ENCODE measurements at places on chromosomes 13 and 19.

DNA sequence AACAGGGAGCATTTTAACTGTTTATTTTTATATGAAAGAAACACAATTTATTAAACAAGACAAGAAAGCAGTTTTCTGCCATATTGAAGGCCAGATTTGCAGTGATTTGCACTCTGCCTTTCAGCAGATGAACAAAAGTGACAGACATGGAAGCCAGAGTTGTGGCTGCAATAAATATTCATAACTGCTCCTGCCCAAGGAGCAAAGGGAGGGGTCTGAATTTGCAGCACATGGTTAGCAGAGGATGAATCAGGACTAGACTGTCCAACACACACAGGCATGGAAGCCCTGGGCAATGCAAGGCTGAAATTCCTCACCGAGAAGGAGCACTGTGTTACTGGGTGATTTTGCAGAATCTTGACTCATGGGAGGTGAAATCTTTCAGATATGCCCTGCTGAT lies 418.2 kb downstream of the DCT start:
- no peak for DNase-seq

DNA sequence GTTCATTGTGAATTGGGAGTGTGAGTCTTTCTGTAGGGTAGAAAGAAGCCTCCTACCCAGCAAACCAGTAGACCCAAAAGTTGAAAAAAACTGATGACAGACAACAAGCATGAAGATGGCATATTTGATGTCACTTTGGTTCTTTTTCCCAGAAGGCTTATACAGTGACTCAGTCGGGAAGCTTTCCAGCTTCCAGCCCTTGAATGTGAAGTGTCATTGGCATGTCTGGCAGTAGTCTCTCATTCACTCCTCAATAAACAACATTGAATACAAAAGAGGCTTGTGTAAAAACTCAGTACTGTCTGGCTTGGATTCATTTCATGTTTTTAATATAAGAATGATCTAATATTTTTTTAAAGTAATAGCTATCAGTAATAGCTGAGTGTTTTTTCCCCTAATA lies 68.7 kb downstream of the IPO5 start:
- no peak for DNase-seq

GRCh38 chr13:27595055-27595811 lies 25.1 kb downstream of the LNX2 start:
- DNase-seq: no peak

DNA sequence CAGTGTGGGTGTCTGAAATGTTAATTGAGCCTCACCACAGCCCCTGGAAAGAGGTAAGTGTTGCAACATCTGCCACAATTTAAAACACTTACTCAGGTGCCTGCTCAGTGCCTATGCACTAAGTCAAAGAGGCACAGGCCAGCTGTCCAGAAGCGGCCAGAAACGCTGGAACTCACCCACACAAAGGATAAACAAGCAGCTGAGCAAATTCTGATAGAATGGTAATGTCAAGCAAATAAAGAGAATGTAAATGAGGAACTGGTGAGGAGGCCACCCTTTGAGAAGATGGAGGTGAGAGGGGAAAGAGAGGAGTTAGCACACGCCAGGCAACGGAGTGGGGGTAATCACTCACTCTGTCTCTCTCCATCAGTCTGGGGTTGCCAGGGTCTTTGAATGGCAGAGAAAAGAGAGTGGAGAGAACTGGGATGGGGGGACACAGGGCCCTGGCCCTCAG lies 67.7 kb upstream of the SERP2 start:
- no peak for DNase-seq

GRCh38 chr13:29185926-29186325 lies 365.8 kb downstream of the MTUS2 start:
- DNase-seq: no peak

DNA sequence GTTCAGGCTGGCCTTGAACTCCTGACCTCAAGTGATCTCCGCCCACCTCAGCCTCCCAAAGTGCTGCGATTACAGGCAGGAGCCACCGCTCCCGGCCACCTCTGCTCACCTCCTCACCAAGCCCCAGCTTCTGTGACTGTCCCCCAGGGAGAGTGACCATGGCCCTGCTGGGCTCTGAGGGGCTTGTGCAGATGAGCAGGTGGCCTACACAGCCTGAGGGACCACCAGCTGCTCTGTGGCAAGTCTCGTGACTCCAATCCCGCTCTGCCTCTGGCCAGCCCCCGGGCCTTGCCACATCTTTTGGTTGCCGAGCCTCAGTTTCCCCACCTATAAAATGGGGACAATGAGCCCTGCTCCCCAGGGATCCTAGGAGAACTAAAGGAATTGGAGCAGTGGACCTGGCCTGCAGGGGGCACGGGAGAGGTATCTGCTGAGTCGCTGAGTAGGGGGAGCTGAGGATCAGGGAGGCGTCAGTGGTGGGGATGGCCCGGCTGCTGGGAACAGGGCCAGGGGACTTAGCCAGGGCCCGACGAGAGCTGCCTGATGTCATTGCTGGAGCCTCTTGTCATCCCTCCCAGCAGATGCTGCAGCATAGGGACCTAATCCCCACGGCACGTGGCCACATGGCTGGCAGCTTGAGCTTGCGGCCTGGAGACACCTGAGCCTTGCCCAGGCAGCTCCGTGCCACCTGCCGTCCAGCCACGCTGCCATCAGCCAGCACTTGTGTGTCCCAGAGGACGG lies 74.7 kb downstream of the GADD45B start:
- DNase-seq: no peak

DNA sequence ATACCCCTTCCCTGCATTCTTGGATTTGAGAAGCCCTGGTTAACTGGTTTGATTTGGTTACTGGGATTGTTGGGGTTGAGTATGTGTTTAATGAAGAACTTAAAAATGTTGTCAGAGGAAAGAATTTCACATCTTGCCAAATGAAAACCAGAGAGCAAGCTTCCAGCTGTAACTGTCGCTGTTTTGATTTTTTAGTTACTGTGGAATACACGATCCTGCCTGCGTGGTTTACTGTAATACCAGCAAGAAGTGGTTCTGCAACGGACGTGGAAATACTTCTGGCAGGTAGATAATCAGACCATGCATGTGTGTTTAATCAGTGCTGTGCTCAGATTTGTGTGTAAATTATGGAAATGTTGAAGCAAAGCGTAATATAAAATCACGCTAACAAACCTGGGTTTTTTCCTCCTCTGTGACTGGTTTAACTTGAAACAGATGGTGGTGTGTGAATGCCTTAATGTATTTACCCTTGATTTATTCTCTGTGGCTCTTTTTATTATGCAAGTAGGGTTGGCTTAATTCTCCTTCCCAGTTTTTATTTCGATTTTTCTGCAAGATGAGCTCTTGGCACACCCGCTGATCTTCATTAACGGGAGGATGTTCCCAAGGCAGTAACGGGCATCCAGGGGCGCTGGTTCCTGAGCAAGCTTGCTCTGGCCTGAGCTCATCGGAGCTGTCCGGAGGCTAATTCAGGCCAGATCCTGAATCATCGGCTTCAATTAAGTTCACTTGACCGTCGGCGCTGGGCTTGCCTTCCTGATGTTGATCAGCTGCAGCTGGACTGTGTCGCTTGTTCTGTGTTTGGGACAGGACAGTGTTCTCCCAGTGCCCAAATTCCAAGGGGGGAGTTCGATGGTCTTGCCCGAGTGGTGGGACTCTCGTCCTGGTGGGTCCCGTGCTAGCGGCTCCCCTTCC lies 16.0 kb downstream of the UPF1 start:
- no peak for DNase-seq

DNA sequence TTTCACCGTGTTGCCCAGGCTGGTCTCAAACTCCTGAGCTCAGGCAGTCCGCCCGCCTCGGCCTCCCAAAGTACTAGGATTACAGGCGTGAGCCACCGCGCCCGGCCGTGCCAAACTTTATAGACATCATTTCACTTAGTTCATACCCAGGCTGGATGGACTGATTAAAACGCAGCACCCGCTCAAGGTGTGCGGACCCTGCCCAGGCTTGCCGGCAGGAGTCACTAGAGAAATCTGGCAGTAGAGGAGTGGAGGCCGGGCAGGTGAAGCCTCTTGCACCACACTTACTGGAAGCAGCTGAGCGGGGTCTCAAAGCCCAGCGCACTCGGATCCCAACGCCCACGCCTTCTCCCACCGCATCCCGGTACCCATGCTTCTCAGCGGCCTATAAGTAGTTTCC lies 11.4 kb downstream of the PTGIR start:
- no peak for DNase-seq

DNA sequence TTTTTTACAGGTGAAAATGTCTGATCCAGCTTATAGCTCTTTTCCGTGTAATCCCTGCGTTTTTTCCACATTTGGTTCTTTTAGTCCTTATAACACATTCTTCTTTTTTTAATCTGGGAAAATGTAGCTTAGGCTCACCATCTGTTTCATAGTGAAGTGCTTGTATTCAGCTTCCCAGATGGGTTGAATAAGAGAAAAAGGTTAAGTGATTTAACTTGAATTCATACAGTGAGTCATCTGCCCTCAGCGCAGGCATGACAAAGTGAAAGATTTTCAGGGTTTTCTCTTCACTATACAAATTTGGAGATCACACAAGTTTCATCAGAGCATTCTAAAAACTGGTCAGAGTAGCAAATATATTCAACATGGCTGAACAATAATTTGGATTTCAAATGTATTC lies 224.8 kb downstream of the SPRY2 start:
- DNase-seq: no peak

DNA sequence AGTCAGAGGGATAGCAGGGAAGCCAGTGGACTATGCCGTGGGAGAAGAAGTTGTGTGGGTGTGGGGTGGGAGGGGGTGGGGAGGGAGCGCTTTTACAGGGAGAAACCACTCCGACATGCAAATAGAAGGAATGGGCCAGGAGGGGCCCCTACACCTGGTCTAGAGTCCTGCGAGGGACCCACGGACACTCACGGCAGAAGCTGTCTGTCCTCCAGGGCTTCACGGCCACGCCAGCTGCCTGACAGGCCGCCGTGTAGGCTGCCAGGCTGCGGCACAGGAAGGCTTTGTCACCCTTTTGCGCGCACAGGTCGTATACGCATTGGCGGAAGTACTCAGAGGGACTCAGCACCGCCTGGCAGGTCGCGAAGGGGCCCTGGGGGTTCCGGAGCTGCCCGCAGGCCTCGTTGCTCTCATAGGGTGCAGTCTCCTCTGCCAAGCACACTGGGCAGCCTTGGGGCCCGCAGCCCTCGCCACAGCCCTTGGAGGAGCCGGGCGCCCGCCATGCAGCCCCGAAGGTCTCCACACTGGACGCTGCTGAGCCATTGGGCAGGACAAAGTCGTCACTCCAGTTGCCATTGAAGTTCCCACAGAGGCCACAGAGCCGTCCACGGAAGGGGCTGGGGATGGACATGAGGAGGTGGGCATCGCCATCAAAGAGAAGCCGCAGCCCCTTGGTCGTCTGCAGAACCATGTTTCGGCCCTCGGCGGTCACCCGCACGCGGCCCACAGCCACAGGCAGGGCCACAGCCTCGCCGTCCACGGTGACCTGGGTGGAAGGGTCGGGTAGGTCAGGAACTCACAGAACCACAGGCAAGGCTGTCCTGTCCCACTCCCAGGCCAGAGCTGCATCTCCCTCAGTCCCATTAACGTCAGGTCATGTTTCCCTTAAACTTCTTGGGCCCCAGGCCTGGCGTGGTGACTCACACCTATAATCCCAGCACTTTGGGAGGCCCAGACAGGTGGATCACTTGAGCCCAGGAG lies 26.0 kb upstream of the FBL start:
- DNase-seq: no peak

- no peak for DNase-seq
Measured at GRCh38 chr19:45577111-45577905, 7.3 kb downstream of the OPA3 start.

- DNase-seq: no peak
Measured at GRCh38 chr13:46846726-46847125, 49.8 kb upstream of the ESD start.

GRCh38 chr13:109401891-109402290 lies 384.5 kb downstream of the IRS2 start:
- DNase-seq: no peak

DNA sequence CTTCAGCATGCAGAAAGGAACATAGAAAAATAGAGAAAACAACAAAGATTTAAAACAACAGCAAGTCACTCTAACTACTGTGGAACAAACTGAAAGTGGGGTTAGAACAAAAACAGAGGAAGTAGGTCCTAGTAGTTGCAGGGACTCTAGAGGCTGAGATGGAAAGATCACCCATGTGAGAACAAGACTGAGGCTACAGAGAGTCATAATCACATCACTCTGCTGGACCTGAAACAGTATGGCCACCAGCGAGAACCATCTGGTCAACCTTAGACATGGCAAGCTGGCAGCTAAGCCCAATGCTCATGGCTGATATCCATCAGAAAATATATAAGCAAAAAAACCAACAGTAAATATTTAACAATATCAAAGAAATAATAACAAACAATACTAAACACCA lies 35.8 kb upstream of the ZNF724 start:
- no peak for DNase-seq

GRCh38 chr19:29581398-29581797 lies 24.7 kb upstream of the POP4 start:
- no peak for DNase-seq

- DNase-seq: no peak
Measured at GRCh38 chr19:40418040-40418439, 4.9 kb upstream of the PRX start.

DNA sequence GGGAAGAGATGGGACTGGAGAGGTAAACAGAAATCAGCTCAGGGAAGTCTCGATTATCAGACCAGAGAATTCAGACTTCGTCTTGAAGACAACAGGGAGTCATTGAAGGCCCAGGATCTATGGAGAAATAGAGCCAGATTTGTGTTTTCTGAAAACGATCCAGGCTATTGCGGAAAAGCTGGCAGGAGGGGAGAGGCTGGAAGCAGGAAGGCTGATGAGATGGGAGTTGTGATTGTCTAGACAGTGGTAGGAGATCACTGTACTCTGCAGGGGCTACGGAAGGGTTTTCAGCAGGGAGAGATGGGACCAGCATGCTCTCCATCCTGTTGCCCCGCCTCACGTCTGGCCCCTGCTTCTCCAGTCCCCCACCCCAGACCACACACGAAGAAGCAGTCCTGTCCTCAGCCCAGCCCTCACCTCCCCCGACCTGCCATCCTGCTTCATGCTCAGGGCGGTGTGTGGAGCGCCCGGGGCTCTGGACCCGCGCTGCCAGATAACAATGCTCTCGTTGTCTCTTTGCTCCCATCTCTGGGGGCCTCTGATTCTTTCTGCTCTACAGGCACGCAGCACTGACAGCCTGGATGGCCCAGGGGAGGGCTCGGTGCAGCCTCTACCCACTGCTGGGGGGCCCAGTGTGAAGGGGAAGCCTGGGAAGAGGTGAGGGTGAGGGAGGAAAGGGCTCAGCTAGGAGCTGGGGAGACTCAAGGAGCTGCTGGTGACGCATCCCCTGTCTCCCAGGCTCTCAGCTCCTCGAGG lies 1.9 kb downstream of the ARHGAP33 start:
- no peak for DNase-seq

- no peak for DNase-seq
Measured at GRCh38 chr19:12800923-12801465, 606 bp downstream of the PRDX2 start.

Data from CD4-positive, alpha-beta T cell treated with Interleukin-4 for 4 hours (primary cell).